Activated CD4-positive, alpha-beta T cell treated with anti-CD3 and anti-CD28 coated beads for 48 hours (primary cell): ENCODE measurements at places on chromosomes 11 and 22.

DNA sequence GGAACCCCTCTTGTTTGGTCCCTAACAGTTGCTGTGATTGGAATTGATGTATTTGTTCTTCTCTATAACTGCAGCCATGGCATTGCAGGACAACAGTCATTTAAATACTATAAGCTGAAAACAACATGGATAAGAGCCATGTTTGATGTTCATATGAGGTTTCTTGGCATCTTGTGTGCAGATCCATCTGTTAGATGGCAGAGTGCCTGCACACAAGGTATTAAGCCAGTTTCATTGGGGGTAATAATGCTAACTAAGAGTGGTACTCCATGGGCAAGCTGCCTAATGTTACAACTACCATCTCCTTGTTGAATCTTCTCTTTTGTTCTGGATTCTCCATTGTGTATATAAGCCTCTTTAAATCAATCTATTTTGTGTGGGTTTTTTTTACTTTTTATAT lies 206.0 kb upstream of the CHORDC1 start:
- DNase-seq, result no peak

GRCh38 chr11:37409124-37409523 lies 811.1 kb upstream of the RAG2 start:
- no peak for DNase-seq

GRCh38 chr22:39098026-39098425 lies 982 bp downstream of the APOBEC3H start:
- no peak for DNase-seq

DNA sequence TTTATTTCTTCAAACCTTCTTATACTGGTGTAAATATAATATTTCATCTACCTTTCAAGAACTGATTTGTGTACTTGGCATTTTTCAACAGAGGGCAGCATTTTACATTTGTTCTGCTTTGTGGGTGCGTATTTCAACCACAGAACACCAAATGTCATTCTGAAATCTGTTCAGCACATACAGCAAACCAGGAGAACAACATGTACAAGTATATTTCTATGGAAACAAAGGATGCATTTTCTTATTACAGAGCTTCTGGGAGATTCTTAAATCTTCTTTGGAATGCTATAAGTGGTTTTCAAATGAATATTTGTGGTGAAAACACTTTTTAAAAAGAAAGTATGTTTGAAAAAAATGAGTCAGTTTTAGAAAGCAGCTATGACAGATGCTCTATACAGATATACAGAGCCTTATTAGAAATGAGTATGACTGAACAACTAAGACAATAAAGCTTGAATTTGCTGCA lies 946.0 kb downstream of the FAM181B start:
- DNase-seq, result no peak

- no peak for DNase-seq
These were observed 1501.4 kb downstream of the TBC1D22A start for GRCh38 chr22:48263791-48264351.
